ENCODE measurements at places on chromosomes 12 and 14. TPM values are rescaled to one million over a fixed set of nuclear protein-coding genes. Genes with fewer than 3 reads are reported as not detected.

DNA sequence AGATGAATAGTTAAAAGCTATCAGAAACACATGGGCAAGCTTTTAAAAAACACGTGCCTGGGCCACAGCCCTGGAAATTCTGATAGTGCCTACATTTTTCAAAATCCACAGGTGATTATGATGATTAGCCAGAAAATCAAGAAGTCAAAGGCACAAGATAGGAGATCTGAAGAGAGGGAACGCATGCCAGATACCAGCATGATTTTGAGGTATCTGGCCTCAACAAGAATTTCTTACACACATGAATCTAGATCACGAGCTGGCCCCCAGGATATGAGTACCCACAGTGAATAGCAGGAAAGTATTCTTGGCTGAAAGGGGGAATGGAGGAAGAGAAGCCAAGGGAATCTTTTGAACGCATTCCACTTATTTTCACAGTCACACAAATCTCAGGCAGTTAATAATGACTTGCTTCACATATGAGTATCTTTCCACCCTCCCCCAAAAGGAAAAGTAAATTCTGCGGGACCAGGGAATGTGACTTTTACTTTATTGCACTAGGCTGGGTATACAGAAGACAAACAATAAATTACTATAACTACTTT is 438.2 kb downstream of the BCAT1 start:
- DNase-seq: no peak
- H3K36me3 ChIP-seq: no peaks in the 10 kb centered on the region
- no peak overlapping the region for H3K4me3 ChIP-seq
- no peak overlapping the region for H3K27ac ChIP-seq
- no peaks in the 10 kb centered on the region for H3K4me1 ChIP-seq

- H3K27ac ChIP-seq: no peak overlapping the region
- DNase-seq: no peak
- no peak overlapping the region for H3K4me3 ChIP-seq
- no peaks in the 10 kb centered on the region for H3K27me3 ChIP-seq
Observed at GRCh38 chr14:51443195-51444018, 203.4 kb downstream of the TMX1 start.

DNA sequence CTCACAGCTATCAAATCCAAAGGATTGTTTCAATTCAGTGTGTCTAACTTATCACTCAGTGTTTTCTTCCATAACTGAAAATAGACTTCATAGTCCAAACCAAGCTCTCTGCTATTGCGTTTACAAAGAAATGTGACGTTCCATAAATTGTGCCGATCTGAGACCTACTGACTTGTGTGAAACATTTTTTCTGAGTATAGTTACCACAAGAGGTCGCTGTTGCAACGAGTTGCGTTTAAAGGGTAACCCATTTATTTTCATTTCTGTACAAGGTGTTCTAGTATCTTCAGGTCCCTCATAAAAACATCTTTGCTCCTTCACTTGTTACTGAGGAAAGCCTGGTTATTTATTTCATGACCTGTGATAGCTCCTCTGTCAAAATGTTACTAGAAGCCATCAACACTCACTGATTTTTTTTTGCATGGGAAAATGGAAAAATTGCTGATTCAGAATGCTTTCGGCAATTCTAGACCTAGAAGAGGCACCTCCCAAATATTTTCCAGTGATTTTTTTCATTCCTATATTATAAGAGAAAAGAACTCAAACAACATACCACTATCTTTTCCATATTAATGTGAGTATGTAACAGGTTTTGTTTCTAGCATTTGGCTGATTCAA is 60.9 kb upstream of the OR4E1 start:
- H3K36me3 ChIP-seq: no peaks in the 10 kb centered on the region
- H3K27me3 ChIP-seq: no peaks in the 10 kb centered on the region
- peak; percentile 71 for DNase-seq
- no peak overlapping the region for H3K4me3 ChIP-seq

DNA sequence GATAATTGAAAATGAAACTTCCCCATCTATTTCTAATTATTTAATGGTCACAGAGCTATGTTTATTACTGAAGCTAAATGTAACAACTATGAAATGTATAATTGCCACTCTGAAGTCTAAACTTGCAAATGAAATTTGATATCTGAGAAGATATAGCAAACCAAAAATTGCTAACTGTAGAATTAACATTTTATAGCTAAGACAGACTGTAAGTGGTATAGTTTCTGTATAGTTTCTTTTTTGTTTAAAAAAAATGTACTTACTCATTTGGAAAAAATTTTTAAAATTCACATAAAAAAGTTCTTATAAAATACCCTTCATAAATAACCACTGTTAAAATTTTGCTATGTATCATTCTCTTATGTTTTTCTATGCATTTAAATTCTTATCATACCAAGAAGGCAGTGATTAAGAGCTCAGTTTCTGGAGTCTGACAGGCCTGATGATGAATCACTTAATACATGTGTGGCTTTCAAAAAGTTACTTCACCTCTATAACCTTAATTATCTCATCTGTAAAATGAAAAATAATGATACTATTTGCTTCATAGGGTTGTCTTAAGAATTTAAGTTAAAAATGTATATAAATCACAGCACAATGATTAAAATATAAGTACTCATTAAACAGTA is 214.7 kb upstream of the GARIN2 start:
- H3K4me3 ChIP-seq: no peak overlapping the region
- H3K36me3 ChIP-seq: no peaks in the 10 kb centered on the region
- no peak overlapping the region for H3K27ac ChIP-seq
- DNase-seq: no peak
- no peaks in the 10 kb centered on the region for H3K4me1 ChIP-seq
- no peaks in the 10 kb centered on the region for H3K27me3 ChIP-seq

Gene KRT78
- not detected for polyA plus RNA-seq

Gene SYCP3
- 0.23 TPM for polyA plus RNA-seq
